IMR-90 (cell line): ENCODE measurements at places on chromosomes 1 and 21. TPM values are rescaled to one million over a fixed set of nuclear protein-coding genes. Genes with fewer than 3 reads are reported as not detected.

RIMKLA gene
- total RNA-seq = not detected in 2 replicates

SAMD13 gene
- total RNA-seq = 0.36 and 0.56 TPM in 2 replicates

SERPINC1 gene
- total RNA-seq = not detected in 2 replicates

MFAP2 gene
- 2.5 and 3.9 TPM in 2 replicates for total RNA-seq

ITPKB gene
- total RNA-seq = 0.72 and 0.83 TPM in 2 replicates

MTMR11 gene
- 1.7 and 2.0 TPM in 2 replicates for total RNA-seq

C1orf94 gene
- total RNA-seq = not detected in 2 replicates
